ENCODE measurements at places on chromosomes 2 and 18.

DNA sequence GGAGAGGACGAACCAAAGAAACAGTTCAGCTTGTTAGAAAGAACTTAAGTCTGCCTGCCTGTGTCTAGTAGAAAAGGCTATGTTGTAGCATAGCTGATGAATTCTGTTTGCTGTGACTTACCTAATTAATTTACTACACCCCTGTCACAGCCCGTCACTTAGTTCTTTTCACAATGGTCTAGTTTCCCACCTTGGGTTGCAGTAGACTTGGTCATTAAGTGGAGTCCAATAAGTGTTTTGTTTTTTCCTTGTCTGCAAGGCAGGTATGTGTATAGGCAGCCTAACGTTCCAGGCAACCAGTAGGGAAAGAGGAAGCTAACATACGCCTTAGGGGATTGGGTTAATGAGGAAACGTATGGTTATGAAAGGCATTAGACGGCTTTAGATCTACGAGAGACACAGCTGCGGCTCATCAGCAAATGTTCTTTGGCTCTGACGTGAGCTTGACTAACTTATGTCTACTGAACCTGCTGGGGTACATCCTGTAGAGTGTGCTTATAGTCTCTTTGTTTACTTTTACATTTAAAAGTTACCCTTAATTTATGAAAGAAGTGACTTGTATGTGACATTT, 180.1 kb downstream of the PRPF40A start:
- no peak for DNase-seq

- DNase-seq: no peak
These were observed 106.9 kb upstream of the CBLN2 start for GRCh38 chr18:72651033-72651432.

DNA sequence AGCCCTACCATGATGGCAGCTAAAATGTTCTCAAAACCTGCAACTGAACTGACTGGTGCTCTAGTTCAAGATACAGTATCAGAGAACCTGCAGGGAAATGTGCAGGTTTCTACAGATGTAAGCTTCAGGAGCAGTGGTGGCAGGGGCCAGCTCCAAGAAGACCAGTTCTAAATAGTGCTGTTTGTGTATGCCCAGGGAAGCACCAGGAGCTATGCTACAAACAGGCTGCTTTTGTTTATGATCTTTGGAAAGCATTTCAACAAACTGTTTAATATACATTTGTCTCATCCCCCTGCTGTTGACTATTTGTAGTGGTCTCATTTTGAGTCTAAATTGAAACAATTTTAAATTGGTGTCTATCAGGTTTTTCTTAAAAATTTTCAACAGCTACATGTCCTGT, 20.7 kb downstream of the FZD5 start:
- no peak for DNase-seq

DNA sequence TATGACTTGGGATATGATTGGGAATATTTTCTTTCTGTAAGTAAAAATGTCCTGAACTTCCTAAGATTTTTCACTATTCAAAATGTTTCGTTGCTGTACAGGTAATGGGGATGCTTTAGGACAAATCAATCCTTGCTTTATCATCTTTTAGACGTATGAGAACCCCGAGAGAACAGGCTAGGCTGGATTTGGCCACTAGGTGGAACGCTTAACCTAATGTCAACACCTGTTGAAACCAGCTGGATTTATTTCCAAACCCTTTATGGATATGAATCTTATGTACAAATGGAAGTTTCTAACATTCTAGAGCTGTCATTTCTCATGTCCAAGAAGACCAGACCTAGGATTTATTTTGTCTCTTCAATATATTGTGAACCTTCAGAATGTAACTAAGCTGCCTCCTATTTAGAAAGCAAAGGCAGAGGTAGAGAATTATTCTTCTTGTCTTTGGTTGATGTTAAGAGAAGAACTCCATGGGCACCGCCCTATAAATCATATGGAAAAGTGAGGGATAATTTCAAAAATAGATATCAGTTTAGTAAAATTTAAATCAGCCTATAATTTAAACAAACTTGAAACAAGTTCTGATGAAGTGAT, 96.7 kb downstream of the PMAIP1 start:
- DNase-seq: no peak

GRCh38 chr2:155372969-155373368, 674.5 kb downstream of the KCNJ3 start:
- no peak for DNase-seq

- no peak for DNase-seq
These were observed 540 bp upstream of the RAB10 start for GRCh38 chr2:26033270-26033817.

- DNase-seq: no peak
These were observed 15.2 kb upstream of the CCDC74B start for GRCh38 chr2:130160131-130160530.

GRCh38 chr18:59730896-59731295, 33.7 kb upstream of the CCBE1 start:
- no peak for DNase-seq

Data from activated CD4-positive, CD25-positive, alpha-beta regulatory T cell treated with anti-CD3 and anti-CD28 coated beads, Interleukin-2, amount 50 U/mL, for 16 hours (primary cell).